Esophagus squamous epithelium (tissue), 5 donors: ENCODE measurements at places on chromosomes 3 and 15.

- DNase-seq: no peak
Measured at GRCh38 chr15:66847565-66847991, 145.5 kb downstream of the SMAD6 start.

DNA sequence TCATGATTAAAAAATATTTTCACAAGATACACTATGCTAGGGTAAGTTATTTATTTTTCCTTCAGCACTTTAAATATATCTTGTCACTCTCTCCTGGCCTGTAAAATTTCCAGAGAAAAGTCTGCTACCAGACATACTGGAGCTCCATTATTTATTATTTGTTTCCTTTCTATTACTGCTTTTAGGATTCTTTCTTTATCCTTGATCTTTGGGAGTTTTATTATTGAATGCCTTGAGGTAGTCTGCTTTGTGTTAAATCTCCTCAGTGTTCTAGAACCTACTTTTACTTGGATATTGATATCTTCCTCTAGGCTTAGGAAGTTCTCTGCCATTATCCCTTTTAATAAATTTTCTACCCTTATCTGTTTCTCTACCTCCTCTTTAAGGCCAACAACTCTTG lies 142.0 kb upstream of the TGFBR2 start:
- no peak for DNase-seq

DNA sequence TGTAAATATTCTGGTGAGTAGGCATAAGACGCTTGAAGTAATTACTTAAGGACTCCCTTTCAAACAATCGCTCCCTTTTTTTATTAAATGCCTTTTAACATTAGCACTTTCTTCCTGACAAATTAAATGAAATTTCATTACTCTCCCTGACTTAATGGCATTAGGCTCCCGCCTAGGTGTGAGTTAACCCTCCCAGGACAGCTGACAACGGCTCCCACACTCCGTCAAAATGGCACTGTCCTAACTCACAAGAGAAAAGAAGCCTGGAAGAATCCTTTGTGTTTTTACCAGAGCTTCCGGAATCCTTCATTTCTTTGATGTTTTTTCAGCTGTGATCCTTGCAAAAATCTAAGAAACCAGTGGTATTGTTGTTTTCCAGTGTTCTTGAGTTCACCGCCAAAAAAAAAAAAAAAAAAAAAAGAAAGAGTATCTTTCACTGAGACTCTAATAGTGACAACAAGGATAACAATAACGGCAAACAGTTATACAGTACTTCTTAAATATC lies 861.0 kb upstream of the NR2F2 start:
- no peak for DNase-seq

- no peak for DNase-seq
Measured at GRCh38 chr3:113214917-113215595, 3.7 kb downstream of the BOC start.

DNA sequence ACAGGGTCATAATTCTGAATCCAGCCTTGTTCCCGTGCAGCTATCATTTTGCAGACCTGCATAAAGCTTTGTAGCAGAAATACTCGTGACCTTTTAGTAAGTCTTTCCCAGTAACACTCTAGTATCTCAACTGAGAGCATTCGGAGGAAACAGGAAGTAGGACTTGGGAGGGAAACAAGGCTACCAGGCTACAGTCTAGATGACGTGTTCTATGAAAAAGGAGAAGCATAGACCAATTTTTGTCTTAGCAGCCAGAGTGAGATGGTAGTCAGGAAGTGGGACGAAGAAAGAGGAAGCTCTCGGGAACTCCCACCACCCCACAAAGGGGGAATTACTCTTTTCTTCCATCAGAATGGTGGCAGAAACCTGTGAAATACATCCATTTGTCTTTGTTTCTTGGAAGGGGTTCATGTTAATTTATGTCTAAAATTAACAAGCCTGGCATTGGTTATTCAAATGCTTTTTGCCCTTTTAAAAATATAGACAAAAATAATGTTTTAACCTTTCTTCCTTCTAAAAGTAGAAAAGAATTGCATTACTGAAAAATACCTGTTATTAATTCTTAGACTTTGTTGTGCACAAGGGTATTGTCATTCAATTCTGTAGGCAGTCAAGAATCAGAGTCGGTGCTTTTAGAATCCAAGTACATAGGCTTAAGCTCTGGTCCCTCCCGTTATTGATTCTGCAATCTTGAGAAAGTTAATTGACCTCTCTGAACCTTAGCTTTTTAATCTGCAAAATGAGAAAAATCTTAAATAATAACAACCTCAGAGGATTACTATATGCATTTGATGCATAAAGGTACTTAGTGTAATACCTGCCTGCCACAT lies 1.6 kb upstream of the SUCNR1 start:
- DNase-seq: no peak

- DNase-seq: no peak
Measured at GRCh38 chr3:42317137-42317536, 51.2 kb upstream of the CCK start.

DNA sequence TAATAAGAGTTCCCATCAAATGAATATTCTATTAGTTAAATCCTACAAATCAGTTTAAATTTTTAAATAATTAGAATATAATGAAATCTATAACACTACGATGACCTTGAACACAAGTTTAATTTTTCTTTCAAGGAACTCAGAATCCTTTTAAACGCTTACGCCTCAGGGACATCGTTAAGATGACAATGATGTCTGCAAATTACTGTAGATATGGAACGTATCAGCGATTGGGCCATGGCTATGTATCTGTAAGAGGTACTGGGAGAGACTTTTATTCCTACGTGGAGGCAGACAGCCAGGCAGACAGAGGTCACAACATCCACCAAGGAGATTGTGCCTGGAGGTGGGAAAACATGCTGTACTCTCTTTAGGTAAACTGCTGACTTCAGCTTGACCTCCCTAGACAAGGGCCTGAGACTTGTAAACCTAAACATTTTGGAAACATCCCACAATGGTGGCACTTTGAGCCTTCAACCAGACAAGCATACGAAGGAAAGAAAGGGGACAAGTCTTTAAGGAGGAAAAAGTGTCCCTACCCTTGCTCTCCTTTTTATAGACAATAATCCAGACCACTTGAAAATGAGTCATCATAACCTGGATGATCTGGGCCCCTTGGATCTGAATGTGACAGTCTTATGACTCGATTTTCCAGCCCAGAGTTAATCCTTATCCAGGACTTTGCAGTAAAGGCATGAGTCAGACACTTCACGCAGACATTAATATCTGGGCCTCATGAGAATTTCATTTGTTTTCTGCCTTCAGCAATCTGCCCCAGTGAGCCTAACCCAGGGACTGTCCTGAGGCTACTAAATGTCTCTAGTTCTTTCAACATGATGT lies 6.8 kb upstream of the LDHAL6B start:
- no peak for DNase-seq

DNA sequence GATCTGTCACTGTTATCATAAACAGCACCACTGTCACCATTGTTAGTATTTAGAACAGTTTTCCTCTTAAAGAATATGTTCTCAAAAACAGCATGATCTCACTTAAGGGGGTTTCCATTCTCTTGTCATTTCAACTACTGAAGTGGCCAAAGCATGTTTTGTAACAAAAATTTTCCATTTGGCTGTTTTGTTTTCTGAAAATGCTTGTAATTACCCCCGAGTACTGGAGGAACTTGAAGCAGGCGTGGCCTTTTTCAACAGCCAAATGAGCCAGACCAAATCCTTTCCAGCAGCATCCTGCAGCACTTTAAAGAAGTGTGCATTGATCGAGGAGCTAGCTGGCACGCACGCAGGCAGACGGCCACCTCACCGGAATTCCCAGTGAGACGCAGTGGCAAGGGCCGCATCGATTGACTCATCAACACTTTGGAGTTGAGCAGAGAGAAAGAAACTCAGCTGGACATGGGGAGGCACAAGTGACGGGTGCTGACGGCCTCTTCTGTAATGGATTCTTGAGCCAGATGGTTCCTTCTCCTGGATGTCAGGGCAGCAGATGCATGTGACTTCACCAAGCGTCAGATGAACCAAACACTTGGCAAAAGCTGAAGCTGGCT lies 234.3 kb upstream of the IGF1R start:
- no peak for DNase-seq

DNA sequence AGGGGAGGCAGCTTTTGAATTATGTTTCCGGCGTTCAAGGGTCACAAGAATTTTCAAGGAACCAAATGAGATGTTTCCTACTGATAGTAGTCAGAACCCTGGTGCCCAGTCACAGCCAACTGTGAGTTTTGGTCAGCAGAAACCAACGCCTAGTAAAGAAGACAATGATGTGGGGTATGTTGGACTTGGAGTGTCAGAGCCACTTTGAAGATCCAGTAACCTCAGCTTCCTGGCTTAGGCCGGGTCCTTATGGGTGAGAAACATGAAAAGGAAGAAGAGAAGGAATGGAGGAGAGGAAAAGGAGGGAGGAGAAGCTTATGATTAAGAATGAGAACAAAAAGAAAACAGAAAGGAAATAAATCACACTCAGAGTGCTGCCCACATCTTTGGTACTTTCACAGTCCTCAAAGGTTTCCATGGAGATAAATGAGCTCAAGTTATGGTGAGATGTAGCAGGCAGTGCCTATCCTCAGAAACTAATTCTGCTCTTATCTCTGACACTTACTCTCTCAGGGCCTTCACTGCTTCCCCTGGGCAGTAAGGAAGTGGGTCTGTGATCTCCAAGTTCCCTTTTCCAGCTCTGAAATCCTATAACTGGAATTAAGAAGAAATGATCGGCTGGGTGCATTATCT lies 2.0 kb upstream of the MCF2L2 start:
- DNase-seq: no peak

- DNase-seq: no peak
Measured at GRCh38 chr15:77514641-77515402, 94.1 kb downstream of the HMG20A start.

- no peak for DNase-seq
Measured at GRCh38 chr3:112531358-112531781, 30.4 kb downstream of the ATG3 start.

DNA sequence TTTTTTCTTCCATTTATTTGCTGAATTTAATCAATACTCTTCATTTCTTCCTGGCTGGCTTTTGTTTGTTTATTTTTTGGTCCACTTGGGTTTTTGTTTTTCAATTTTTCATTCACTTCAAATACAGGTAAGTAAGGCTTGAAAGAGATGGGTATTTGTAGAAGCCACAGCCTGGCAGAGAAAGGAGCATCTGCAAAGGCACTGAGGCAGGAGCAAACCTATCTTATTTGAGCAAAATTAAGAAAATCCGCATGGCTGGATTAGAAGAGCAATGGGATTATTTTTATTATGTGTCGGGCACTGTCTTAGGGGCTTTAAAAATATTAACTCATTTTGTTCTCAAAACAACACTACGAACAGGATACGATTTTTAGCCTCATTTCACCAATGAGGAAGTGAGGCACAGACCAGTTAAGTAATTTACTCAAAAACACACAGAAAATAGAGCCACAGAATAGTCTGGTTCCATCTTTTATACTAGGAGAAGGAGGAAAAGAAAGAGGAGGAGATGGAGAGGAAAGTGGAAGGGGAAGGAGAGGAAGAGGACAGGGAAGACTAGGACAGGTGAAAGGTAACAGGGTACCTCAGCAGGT lies 35.1 kb upstream of the CCDC80 start:
- no peak for DNase-seq

DNA sequence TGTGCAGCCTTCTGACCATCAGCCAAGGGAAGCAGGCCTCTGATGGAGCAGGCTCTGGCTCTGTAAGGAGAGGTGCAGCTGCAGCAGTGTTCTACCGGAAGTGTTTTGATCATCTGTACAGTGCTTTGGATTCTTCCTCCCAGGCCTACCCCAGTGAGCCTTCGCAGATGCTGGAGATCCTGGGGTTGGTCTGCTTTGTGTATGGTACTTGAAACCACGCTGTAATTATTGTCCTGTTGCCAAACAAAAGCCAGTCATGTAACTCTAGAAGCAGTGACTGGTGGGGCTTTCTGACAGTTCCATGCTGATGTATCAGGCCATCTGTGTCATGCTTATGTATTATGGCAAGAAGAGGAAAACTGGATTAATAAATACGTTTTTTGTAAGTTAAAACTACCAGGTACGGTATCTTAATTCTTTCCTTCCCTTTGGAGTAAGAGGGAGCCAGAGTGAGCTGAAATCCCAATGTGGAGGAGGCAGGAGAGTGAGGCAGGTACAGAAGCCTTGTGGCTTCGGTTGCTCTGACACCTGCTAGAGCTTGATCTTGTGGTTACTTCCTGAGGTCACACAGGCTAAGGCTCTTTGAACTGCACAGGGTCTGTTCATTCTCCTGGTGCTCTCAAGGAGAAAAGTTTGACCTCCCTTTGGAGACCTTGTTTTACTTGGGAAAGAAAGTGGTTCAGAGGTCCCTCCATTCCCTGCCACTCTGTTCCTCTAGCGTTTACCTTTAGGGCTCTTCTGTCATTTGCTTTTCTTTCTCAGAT lies 3.7 kb downstream of the TMEM42 start:
- DNase-seq: no peak

- DNase-seq: no peak
Measured at GRCh38 chr3:40299721-40300335, 9.7 kb upstream of the EIF1B start.

DNA sequence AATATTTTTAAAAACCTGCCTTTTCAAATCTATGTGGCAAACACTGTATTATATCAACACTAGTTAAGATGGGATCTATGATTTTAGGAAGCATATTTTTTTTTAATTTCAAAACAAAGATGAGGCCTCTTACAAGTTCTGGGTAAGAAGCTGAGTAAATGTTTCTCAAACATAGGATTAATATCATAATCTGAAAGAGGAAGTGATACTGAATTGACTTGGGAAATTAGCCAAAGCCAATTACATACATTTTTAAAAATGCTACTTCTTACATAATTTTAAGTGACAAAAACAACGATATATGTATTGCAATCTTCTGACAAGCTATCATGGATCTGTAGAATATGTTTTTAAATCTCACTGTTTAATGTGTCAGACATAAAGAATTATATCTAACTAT lies 135.1 kb upstream of the UBP1 start:
- DNase-seq: no peak

- DNase-seq: no peak
Measured at GRCh38 chr3:22098021-22098420, 347.0 kb upstream of the ZNF385D start.

DNA sequence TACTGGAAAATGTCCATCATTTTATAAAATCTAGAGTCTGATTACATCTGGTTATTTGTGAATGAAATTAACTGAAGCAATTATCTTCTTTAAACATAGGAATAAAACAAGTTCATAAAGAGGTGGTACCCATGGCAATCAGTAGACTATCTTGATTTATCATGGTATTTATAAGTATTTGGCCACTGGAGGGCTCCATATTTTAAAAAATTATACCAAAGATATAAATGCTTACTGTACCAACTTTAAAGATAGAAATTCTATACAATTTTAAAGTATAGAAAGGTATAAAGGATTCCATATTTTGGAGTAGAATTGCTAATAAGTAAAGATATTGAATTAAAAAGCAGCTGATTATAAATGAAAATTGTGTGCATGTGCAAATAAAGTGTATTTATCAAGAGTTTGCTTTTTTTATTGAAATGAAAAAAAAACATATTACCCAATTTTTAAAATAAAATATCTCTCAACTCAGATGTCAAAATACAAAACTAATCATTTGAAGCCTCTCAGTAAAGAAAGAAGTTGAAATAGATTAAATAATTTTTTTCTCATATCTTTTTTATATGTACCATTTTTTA lies 105.3 kb downstream of the BBX start:
- no peak for DNase-seq

- no peak for DNase-seq
Measured at GRCh38 chr15:90142216-90143165, 40.2 kb upstream of the IDH2 start.

GRCh38 chr15:26531489-26531888 lies 241.4 kb downstream of the GABRB3 start:
- no peak for DNase-seq

- DNase-seq: no peak
Measured at GRCh38 chr15:49145651-49146609, 9.5 kb downstream of the COPS2 start.
